ENCODE measurements at places on chromosomes 13 and 19.

DNA sequence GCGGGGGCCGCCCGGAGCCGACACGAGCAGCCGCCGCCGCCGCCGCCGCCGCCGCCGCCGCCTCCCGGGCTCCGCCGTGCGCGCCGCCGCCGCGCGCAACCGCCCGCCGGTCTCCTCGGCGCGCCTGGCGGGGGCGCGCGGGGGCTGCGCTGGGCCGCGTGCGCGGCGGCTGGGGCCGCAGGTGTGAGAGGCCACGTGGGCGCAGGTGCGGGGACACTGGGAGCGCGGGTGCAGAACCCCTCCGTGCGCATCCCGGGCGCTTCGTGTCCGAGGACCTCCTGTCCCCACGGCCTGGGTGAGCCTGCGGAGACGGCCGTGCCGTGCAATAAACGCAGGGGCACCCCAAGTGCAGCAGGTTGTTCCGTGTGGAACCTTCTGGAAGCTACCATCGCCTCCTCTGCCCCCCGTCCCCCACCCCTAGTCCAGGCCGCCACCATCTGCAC lies at the start of gene LINGO3:
Gene LINGO3, minus strand, starts transcription at position 41 of the 443 bp plus-strand sequence. CDS start 16,378 bp downstream, outside the sequence.
- no peak for DNase-seq

- peak; percentile 17 for DNase-seq
These were observed 606 bp downstream of the PRDX2 start for GRCh38 chr19:12800923-12801465.

- DNase-seq = peak; percentile 95
These were observed 33.3 kb downstream of the IGFL2 start for GRCh38 chr19:46181388-46181779.

GRCh38 chr13:105474983-105475610 lies 1060.4 kb downstream of the EFNB2 start:
- no peak for DNase-seq

DNA sequence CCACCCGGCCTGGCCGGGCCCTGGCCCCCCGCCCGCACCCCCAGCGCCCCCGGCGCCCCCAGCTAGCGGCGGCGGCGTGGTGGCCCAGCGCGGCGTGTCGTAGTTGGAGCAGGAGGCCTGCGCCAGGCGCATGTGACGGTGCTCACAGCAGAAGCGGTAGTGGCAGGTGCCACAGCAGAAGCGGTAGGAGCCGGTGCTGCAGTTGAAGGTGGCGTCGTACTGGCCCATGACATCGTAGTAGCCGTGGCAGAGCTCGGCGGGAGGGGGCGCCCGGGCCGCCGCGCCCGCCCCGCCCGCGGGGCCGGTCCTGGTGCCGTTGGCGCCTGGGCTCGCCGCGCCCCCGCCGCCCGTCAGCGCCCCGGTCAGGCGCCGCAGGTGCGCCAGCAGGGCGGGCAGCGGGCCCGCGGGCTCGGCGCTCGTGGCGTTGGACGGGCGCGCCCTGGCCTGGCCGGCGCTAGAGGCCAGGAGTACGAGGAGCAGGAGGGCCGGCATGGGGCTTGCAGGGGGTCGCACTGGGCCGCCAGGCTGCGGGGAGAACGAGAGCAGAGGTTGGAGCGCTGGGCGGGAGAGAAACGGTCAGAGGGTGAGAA lies 633 bp downstream of the SHISA7 start:
- DNase-seq = no peak

GRCh38 chr13:113624235-113624587 lies 33.8 kb downstream of the ATP4B start:
- DNase-seq = no peak

DNA sequence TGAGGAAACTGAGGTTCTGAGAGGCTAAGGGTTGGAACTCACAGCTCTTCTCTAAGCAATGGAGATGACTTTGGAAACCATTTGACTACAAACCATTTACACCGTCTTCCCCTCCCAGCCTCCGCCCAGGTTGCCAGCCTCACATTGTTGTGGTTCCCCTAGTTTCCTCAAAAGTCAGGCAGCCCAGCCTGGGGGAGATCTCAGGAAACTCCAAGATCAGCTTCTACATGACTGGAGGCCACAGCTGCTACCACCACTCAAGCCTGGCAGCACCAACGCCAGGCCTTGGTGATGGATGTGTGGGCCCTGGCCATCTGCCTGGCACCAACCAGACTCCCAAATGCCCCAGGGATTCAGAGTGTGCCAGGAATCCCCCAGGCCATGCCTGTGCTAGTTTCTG lies 207.9 kb downstream of the TSHZ3 start:
- DNase-seq = peak; percentile 14

DNA sequence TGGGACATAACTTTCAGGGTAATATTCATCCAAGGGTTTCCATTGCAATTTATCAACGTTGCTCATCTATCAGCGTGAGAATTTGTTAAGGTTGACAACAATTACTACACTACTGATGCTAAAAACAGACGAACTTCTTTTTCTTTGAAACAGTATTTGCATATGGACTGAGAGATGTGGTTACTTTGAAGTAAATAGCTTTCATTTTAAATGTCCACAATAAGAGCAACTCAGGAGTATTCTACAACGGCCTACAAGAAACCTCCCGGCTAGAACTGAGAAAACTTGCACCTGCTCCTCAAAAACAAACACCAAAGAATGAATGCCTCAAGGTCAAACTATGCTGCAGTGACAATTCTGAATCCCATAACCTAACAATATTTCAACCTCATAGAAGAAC lies 238.4 kb downstream of the IRS2 start:
- DNase-seq = no peak

DNA sequence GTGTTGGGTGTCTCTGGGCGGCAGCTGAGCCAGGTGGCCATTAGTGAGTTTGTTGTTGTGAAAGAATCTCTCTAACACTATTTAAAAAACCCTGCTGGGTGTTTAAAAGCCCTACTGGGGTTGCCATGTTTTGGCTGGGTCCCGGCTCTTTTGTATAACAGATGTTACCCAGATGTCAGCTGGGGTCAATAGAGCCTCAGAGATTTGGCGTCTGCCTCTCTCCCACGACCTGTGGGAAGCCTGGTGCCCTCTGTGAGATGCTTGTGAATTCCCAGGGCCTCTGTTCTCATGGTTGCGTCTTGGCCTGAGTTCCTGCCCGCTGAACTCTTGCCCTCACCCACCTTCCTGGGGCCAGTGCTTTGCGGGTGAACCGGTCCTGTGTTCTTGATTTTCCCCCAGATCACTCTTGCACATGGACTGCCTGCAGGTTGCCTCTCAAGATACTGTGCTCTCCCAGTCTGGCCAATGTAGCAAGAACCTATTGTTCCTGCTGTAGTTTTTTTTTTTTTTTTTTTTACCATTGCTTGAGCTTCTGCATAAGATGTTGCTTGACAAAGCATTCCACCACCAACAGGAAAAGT lies 9.5 kb downstream of the NFILZ start:
- DNase-seq = no peak

GRCh38 chr19:37943480-37943879 lies 36.5 kb downstream of the SIPA1L3 start:
- DNase-seq = no peak

- DNase-seq = no peak
These were observed 295.4 kb upstream of the MAB21L1 start for GRCh38 chr13:35771898-35772297.

DNA sequence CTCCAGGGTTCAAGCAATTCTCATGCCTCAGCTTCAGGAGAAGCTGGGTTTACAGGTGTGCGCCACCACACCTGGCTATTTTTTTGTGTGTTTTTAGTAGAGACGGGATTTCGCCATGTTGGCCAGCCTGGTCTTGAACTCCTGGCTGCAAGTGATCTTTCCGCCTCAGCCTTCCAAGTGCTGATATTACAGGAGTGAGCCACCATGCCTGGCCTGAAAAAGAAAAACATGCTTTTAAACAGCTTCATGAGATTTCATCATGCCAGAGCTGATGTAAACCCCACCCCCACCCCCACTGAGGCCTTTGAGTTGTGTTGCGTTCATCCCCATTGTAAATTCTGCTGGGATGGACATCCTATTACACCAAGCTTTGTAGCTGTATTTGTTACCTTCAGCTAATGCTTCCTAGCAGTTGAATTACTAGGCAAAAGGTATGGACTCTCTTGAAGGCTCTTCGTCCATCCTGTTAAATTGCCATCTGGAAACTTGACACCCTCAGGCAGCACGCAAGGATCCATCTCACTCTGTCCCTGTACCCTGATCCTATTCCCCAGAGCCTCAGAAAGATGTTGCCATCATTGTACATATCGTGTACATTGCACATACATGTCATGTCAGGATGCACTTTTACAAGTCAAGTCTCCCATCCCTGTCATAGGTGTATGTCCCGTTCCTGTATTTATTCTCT lies 47.3 kb downstream of the NFIX start:
- DNase-seq = no peak

- DNase-seq = no peak
These were observed 933.4 kb downstream of the SLITRK6 start for GRCh38 chr13:84865783-84866221.

DNA sequence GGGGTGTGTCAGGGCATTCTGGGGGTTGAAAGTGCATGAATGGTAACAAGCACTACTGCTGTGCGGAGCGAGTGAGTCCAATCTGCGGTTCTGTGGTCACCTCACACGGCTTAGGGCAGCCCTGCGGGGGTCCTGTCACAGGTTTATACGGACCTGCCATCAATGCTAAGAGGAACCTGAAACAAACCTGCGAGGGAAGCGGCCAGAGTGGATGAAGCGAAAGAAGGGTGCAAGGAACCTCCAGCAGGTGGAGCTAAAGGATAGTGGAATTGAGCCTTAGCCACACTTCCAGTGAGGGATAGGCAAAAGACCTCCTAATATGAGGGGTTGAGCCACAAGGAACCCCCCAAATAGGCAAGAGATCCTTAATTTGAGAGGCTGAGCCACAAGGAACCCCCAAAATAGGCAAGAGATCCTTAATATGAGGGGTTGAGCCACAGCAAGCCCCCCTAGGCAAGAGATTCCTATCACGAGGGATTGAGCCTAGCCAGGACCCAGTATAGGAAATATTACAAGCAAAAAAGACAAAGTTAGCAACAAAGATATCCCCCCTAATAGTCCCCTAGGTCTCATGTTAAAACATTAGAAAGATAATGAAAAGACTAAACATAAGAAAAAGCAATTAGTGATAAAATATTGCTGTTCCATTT lies 6.3 kb upstream of the ZNF69 start:
- peak; percentile 81 for DNase-seq

DNA sequence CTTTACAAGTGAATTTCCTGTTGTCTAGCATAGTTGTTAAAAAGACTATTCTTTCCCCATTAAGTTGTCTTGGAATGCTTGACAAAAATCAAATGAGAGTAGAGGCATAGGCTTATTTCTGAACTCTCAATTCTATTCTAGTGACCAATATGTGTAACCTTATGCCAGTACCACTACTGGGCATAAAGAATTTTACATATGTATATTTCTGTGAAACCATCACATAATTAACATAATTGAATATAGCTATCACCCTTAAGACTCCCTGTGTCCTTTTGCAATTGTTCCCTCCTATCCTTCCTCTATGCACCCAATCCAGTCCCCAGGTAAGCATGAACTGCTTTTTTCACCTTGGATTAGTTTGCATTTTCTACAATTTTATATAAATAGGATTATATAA lies 165.0 kb downstream of the DNAJC3 start:
- no peak for DNase-seq

GRCh38 chr13:90416519-90416918 lies 931.0 kb upstream of the MIR17HG start:
- no peak for DNase-seq

GRCh38 chr19:56837492-56838023 lies 3.0 kb downstream of the PEG3 start:
- DNase-seq = peak; percentile 64

GRCh38 chr19:30320916-30321315 lies 51.3 kb upstream of the ZNF536 start:
- no peak for DNase-seq

DNA sequence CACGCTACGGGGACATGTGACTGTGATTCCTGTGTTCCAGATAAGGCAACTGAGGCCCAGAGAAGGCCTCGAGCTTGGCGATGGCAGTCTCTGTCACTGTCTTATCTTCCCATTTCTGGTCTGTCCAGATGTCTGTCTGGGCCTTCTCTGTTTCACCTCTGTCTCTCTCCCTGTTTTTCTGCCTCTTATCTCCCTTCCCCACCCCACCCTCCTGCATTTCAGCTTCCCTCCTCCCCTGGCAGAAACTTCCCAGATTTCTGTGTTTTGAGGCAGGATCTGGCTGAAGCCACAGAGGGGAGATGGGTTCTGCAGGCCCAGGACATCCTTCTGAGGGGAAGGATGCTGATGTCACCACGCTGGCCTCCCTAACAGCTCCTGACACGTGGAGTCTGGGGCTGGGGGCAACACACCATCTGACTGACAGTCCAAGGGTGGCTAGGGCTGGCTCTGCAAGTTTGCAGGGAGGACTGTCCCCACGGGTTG lies 14.4 kb downstream of the PAK4 start:
- no peak for DNase-seq

DNA sequence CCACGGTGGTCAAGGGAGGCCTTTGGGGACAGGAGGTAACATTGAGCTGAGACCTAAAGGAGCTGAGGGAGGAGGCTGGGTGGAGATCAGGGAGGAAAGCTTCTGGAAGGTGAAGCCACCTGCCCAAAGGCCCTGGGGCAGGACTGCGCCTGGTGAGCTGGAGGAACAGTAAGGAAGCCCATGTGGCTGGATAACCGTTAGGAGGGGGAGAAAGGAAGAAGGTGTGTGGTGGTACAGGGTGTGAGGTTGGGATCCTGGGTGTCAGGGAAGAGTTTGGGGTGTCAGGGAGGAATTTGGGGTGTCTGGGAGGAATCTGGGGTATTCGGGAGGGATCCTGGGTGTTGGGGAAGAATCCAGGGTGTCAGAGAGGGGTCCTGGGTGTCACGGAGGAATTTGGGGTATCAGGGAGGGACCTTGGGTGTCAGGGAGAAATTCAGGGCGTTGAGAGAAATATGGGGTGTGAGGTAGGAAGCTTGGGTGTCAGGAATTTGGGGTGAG lies 695 bp downstream of the TICAM1 start:
- no peak for DNase-seq

DNA sequence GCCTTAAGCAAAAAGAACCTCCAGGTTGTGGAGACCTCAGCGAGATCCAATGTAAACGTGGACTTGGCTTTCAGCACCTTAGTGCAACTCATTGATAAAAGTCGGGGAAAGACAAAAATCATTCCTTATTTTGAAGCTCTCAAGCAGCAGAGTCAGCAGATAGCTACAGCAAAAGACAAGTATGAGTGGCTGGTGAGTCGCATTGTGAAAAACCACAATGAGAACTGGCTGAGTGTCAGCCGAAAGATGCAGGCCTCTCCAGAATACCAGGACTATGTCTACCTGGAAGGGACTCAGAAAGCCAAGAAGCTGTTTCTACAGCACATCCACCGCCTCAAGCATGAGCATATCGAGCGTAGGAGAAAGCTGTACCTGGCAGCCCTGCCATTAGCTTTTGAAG lies 58.5 kb downstream of the ARHGAP35 start:
- no peak for DNase-seq

DNA sequence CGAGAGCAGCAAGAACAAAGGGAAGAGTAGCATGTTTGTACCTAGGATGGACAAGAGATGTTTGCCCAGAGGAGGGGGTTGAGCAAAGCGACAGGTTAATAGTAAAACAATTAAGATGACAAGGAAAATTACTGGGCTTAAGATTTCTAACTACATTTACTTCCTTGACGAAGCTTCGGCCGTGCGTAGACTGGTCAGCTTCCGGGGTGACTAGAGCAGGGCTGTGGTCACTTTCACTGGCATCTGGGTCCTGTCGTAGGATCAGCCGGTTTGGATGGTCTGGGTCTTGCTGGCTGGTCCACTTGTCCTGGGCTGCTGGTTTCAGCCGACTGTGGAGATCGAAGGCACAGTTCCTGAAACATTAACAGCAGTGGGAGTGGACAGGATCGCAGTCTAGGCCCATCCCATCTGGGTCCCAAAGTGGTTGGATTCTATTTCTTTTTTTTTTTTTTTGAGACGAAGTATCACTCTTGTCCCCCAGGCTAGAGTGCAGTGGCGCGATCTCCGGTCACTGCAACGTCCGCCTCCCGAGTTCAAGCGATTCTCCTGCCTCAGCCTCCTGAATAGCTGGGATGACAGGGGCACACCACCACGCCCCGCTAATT lies 5.0 kb upstream of the BSG start:
- DNase-seq = peak; percentile 44

All from suppressor macrophage treated with lipopolysaccharide for 1 hour (primary cell).